ENCODE measurements at places on chromosomes 7 and 10. TPM values are rescaled to one million over a fixed set of nuclear protein-coding genes. Genes with fewer than 3 reads are reported as not detected.

GRCh38 chr7:131057794-131058070 is 269.9 kb upstream of the MKLN1 start:
- no peak for DNase-seq

DNA sequence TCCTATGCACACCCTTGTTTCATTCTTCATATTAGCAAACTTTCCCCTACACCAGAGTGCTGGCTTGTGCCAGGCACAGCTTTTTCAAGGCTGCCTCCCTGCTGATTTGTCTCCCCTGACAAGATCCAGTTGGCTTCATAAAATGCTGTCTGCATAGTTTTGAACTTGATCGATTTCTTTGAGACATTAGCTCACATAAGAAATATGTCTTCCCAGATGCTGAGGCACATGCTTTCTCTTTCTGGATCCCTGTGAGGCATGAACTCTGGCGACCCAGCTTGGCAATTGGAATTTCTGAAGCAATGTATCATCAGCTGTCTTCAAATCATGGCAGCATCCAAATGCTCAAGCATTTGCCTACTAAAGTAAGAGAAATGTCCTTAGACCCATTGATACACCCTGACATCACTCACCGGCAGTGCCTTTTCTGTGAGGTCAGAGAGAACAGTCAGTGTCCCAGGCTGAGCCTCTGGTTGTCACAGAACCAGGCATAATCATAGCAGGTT is 616.4 kb upstream of the GHITM start:
- no peak for DNase-seq

LIPK gene
- total RNA-seq, result not detected

- no peak for DNase-seq
Observed at GRCh38 chr10:76119515-76119914, 688.1 kb downstream of the LRMDA start.

DNA sequence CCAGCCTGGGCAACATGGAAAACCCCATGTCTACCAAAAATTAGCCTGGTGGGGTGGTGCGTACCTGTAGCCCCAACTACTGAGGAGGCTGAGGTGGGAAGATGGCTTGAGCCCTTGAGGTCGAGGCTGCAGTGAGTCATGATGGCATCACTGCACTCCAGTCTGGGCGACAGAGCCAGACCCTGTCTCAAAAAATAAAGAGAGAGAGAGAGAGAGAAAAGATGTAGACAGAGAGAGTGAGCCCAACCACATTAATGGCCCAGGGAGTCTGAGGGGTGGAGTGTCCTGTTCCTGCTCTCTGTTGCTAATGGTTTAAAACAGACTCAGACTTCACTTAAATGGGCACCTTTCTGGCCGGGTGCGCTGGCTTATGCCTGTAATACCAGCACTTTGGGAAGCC is 455.7 kb upstream of the GALNT17 start:
- no peak for DNase-seq

DNA sequence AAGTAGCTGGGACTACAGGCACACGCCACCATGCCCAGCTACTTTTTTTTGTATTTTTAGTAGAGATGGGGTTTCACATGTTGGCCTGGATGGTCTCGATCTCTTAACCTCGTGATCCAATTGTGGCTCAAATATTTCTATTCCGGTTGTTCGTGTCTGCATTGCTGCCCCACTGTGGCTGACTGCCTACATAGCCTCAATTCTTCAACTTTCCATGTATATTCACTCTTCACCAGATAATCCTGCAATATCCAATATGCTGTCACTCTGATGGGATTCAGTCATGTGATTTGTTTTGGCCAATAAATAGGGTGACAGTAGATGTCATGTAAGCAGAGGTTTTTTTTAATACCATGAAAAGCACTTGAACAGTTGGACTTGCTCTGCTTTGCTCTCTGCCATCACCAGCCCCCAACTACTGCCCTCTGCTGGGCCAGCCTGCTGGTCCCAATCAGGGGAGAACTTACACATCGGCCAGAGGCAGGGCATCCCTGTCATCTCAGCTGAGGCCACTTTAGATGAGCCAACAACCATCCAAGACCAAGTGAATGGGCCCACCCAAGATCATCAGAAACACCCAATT is 56.7 kb downstream of the NSUN6 start:
- no peak for DNase-seq

DNA sequence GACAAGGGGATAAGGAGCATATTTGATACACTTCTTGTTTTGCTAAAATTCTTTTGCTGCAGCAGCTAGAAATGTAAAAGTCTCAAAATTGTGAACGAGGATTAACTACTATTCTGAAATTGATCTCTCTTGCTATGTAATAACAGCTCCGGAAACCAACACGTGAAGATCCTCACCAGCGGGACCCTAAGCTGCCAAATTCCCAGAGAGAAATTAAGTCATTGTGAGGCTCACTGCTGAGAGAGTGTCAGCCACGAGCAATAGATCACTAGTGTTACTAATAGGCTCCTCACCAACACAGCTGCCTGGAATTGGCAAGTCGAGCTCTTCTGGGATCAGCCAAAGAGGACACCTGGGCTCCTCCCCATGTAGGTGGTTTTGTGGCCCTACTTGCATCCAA is 5.6 kb upstream of the VWA2 start:
- no peak for DNase-seq

GRCh38 chr7:116429986-116430619 is 69.4 kb upstream of the CAV2 start:
- no peak for DNase-seq

RASSF4 gene
- total RNA-seq, result 20.4 TPM

DNA sequence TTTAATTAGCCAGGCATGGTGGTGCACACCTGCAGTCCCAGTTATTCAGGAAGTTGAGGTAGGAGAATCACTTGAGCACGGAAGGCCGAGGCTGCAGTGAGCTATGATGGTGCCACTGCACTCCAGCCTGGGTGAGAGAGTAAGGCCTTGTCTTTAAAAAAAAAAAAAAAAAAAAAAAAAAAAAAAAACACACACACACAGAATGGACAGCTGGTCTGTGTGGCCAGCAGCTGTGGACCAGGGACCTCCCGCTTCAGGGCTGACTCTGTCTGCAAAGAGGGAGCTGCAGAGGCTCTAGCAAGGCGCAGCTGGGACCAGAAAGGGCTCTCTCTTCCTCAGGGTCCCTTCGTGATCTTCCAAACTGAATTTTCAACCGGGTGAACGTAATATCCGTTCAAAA is 53.6 kb upstream of the DNAAF5 start:
- no peak for DNase-seq

KAZALD1 gene
- total RNA-seq, result 0.12 TPM

- DNase-seq, result no peak
Observed at GRCh38 chr7:108285003-108285368, 154.8 kb upstream of the LAMB4 start.

DNA sequence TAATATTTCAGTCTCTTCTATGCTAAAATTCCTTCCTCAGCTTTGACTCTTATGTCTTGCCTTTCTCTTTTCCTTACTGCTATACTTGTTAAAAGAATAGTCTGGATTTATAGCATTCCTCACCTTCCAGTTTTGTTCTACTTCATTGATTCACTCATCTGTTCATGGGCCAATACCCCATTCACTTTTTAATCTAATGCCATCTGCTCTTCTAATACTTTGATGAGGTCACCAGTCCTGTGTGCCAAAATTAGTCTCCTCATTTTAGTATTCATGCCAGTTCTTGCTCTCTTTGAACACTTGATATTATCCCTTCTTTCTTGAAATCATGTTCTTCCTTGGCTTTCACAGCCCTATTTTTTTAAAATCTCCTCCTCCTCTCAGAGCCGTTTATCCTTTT is 19.3 kb downstream of the STK17A start:
- no peak for DNase-seq

GRCh38 chr10:1360558-1361164 is 304.5 kb downstream of the WDR37 start:
- DNase-seq, result no peak

- DNase-seq, result no peak
Observed at GRCh38 chr10:57015595-57016318, 654.7 kb upstream of the ZWINT start.

GRCh38 chr10:127813290-127813689 is 76.3 kb downstream of the FOXI2 start:
- no peak for DNase-seq

DNA sequence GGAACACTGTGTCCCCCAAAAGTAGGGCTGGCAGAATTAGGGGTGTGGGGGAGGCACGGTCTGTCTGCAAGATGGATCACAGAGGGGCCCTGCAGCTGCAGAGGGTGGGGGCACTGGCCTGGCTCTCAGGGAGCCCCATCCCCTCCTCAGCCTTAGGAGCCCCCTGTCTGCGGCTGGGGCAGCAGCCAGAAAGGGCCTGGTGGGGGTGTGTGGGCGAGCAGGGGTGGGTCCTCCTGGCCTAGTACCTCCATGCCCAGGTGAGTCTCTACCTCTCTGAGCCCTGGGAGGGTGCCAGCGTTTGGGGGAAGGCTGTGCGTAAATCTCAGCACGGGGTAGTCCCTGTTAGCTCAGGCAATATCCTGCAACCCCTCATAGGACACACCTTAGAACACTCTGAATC is 280.5 kb upstream of the PPP2R2D start:
- DNase-seq, result no peak

DNA sequence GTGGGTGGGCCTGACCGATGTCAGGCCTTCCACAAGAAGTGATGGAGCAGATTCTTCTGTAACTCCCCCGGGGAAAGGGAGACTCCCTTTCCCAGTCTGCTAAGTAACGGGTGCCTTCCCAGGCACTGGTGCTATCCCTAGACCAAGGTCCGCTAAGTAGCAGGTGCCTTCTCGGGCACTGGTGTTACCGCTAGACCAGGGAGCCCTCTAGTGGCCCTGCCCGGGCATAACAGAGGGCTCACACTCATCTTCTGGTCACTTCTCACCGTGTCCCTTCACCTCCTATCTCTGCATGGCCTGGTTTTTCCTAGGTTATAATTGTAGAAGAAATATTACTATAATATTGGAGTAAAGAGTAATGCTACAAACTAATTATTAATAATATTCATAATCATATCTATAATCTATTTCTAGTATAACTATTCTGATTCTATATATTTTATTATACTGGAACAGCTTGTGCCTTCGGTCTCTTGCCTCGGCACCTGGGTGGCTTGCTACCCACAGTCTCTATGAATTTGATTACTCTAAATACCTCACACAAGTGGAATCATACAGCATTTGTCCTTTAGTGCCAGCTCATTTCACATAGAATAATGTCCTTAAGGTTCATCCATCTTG is 1378.7 kb downstream of the XPNPEP1 start:
- no peak for DNase-seq

DKK1 gene
- total RNA-seq, result 33.0 TPM

PYROXD2 gene
- total RNA-seq, result 5.7 TPM
